ENCODE measurements at places on chromosomes 4 and X.
A peak's percentile ranks its signal among the peaks of the same experiment; 100 is the strongest.

GRCh38 chr4:3123181-3123671, 48.7 kb downstream of the HTT start:
- no peak for DNase-seq

DNA sequence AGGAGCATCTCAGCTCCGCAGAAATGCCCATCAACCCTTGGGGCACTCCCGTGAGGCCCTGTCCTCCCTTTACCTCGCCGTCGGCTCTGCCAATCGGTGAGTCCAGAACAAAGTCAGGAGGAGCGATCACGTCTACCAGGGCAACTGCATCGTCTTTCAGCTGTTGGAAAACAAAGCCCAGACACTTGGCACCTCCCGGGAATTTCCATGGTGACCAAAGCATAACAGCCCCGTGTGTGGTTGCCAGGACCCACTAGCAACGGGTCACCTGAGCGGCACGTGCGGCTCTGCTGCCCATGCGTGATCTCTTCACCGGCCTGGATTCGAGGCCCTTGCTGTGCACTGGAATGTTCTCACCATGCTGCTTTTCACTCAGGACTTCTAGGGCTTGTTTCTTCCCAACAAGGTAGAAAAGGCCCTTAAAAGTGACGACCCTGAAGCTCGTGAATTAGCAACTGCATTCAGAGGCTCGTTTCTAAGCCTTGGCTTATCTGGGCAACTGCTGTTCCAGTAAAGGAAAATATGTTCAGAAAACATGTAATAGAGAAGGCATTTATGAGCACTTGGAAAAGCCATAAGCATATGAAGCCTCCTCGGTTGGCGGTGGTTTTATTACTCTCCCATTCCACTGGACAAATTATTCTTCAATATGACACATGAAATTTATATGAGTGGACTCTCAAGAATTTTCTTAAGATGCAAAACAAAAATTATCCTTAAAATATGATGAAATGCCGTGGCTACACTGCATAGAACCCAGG, 69.5 kb downstream of the ACOX3 start:
- DNase-seq, result no peak

- no peak for DNase-seq
These were observed 14.8 kb upstream of the RHOH start for GRCh38 chr4:40182001-40182400.

- no peak for DNase-seq
These were observed 136.3 kb downstream of the AMMECR1 start for GRCh38 chrX:110181459-110182137.

- no peak for DNase-seq
These were observed 18.4 kb downstream of the MAGEB17 start for GRCh38 chrX:16185725-16186136.

DNA sequence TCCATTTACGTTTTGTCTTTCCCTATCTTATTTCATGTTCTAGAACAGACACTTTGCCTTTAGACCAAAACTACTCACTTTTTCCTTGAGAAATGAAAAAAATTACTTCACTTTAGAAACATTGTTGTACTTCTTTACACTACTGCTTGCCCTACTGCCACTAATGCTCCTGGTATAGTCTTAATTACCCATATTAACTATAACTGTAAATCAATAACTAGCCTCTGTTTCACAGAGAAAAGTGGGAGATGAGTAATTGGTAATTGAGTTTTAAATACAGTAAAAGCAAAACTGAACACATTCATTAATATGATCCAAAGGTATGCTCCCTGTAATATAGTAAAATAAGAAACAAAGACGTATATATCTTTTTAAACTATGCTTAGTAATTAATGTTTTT, 111.1 kb upstream of the JADE1 start:
- no peak for DNase-seq

- DNase-seq, result no peak
These were observed 220.1 kb downstream of the DCTD start for GRCh38 chr4:182697094-182697493.

- no peak for DNase-seq
These were observed 102.1 kb upstream of the KLF8 start for GRCh38 chrX:56130031-56130430.

- peak; percentile 99 for DNase-seq
These were observed at the start of the genes ENOPH1 and HNRNPDL for GRCh38 chr4:82430193-82430963. ENOPH1 (plus strand) TSS chr4:82430590; CDS start chr4:82430830, 240 bp downstream. HNRNPDL (minus strand) TSS chr4:82430462; CDS start chr4:82429690, 772 bp downstream.

- no peak for DNase-seq
These were observed 27.2 kb upstream of the JAKMIP1 start for GRCh38 chr4:6227412-6228157.

DNA sequence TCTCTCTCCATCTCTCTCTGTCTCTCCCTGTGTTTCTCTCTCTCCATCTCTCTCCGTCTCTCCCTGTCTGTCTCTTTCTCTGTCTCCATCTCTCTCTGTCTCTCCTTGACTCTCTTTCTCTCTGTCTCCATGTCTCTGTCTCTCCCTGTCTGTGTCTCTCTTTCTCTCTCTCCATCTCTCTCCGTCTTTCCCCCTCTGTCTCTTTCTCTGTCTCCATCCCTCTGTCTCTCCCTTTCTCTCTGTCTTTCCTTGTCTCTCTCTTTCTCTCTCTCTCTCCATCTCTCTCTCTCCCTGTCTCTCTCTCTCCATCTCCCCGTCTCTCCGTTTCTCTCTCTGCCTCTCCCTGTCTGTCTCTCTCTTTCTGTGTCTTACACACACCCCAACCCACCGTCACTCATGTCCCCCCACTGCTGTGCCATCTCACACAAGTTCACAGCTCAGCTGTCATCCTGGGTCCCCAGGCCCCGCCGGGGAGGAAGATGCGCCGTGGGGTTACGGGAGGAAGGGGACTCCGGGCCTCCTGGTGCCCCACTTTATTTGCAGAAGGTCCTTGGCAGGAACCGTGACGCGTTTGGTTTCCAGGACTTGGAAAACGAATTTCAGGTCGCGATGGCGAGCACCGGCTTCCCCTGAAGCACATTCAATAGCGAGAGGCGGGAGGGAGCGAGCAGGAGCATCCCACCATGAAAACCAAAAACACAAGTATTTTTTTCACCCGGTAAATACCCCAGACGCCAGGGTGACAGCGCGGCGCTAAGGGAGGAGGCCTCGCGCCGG, 1.2 kb upstream of the SHOX start:
- DNase-seq, result no peak

DNA sequence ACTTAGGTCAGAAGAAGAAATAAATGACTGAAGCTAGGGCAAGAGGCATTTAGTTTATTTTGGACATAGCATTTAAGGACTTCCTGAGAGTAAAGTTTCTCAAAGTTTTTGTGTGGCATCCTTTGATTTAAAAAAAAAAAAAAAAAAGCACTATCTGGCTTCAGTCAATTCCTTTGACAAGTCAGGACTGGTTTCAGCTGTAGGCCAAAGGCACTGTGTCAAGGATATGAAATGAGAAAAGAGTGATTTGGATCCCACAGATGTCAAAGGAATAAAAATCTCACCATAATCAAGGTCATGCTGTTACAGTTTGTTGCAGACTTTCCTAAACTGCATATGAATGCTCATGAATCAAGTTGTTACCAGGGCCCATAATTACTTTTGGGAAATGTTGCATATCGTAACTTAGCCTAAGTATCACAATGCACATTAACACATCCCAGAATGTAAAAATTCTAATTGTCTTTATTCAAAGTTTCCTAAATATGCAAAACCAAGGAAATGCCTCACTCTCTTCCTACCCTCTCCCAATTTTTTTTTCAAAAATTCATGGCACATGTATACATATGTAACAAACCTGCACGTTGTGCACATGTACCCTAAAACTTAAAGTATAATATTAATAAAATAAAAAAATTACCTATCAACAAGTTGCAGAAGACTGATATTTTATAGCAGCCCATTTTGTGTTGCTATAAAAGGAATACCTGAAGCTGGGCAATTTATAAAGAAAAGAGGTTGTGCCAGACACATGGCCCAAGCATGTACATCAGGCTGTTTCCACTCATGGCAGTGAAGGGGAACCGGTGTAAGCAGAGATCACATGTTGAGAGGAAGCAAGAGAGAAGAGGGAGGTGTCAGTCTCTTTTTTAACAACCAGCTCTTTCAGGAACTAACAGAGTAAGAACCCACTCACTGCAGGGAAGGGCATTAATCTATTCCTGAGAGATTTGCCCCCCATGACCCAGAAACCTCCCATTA, 33.7 kb upstream of the ADAMTS3 start:
- DNase-seq, result no peak

GRCh38 chr4:29983890-29984289, 736.3 kb upstream of the PCDH7 start:
- no peak for DNase-seq

DNA sequence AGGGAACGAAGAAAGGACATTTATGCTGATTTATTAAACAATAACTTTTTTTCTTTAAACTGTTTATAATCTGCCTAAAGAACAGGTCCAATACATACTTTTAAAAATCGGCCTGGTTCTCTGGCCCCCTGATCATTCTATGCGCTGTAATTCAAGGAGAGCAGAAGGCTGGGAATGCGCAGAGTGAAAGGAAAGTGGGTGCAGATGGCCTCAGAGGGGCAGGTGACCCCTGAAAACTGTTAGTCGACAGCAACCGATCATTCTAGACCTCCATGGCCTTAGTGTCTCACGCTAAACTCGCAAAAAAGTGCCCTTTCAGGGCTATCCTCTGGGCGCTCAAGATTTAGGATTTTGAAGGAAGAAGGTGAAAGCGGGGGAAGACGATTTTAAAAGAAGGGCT, 2.2 kb downstream of the PDE5A start:
- DNase-seq, result no peak

DNA sequence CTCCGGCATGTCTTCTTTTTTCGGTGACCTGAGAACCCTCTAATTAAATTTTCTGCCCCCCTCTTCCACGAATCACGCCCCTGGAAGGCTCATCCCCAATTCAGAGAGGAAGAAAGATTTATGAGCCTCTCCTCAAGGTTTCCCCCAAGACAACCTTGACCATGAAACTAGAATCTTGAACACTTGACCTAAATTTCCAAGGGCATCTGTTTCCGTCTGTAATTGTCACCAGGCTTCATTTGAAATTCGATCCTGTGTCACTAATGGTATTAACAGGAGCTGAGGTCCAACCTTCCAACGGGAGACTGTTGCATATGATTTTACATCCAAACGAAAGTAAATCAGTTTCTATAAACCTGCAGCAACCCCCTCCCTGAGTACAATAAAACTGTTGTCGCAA, 139.9 kb upstream of the ZIC3 start:
- DNase-seq, result no peak

GRCh38 chr4:82785611-82786400, 12.8 kb downstream of the SCD5 start:
- no peak for DNase-seq

GRCh38 chr4:52102587-52102986, 51.5 kb downstream of the SPATA18 start:
- no peak for DNase-seq

DNA sequence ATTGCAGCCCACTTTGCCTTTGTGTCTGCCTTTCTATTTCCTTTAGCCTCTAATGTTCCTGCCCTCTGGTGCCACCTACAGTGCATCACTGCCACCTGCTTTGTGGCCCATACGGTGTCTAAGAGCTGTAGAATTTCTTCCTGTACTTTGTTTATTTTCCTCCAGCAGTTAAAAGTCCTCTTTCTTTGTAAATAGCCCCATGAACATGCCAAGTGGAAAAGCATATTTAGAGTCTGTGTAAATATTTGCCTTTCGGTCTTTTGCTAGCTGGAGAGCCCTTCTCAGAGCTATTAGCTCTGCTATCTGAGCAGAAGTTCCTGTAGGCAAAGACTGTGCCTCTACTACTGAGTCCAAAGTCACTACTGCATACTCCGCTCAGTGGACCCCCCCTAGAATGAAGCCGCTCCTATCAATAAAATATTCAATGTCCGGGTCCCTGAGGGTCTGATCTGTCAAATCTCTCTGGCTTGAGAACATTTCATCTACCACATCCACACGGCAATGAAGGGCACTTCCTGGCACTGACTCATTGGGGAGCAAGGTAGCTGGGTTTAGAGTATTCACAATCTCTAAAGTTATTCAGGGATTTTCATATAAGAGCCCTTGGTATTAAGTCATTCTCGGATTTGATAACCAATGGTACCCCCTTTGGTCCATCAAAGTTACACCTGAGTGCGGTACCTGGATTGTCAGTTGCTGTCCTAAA, 36.3 kb downstream of the SULT1E1 start:
- DNase-seq, result no peak

- no peak for DNase-seq
These were observed 168.0 kb downstream of the COX18 start for GRCh38 chr4:72901553-72901952.

DNA sequence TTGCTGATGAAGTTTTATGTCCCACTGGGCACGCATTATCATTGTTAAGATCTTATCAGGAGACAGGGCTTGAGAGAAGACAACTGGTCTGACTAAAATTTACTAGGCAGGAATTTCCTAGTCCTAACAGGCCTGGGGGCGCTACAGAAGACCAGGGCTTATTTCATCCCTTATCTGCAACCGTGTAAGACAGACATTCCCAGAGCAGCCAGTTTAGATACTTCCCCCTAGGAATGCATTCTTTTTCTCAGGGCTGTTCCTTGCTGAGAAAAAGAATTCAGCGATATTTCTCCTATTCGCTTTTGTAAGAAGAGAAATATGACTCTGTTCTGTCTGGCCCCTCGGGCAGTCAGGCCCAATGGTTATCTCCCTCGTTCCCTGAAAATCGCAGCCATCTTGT, 93.8 kb downstream of the TLL1 start:
- DNase-seq, result no peak

DNA sequence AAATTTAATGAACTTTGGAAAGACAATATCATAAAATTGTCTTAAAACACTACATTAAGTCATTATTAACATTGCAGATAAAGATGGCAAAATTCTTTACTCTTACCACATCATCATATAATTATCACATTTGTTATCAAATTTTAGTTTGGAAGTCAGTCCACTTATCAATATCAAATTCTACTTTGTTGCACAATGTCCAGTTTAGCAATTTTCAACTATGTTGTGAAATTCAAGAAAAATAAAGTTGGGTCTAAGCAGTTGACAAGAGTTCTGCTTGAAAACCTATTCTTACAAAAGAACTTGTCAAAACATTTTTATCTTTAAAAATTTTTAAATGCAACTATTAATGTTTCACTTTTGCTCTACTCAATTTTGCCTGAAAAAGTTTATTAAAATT, 44.7 kb upstream of the TET2 start:
- no peak for DNase-seq

DNA sequence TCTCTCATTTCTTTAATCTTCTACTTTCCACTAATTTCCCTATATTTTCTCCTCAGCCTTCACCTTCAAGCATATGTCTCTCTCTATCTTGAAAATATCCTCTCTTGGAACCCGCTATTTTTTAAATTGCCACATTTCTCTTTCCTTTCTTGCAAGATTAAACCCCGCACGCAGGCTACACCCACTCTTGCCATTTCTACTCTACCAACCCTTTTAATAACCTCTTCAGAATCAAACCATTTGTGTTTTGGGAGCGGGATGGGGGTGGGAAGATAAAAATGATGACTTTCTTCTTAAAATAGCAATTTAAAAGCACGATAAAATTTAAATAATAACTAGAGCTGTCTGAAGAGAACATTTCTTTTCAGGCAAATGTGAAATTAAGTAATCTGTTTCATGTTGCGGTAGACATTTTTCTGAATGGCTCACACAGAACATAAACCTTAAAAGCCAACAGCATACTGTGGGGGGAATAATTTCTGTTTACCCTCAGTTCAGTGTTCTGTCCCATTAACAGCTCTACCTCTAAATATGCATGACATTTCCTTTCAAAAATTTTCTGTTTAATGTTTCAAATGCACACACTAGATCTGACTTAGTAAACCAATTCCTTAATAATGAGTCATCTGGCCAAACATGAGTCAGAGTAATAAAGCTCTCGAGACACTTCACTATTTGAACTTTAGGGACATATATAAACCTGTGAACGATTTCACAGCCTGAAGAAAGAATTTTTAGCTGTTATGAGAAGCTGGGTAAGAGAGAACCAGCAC, 20.5 kb downstream of the ARSJ start:
- DNase-seq, result no peak

All from activated CD4-positive, alpha-beta T cell treated with anti-CD3 and anti-CD28 coated beads, Interleukin-2, amount 50 U/mL, for 24 hours (primary cell).